ENCODE measurements at places on chromosomes 5 and 9.

GRCh38 chr9:107149756-107150155 lies 133.3 kb upstream of the RAD23B start:
- no peak for DNase-seq

DNA sequence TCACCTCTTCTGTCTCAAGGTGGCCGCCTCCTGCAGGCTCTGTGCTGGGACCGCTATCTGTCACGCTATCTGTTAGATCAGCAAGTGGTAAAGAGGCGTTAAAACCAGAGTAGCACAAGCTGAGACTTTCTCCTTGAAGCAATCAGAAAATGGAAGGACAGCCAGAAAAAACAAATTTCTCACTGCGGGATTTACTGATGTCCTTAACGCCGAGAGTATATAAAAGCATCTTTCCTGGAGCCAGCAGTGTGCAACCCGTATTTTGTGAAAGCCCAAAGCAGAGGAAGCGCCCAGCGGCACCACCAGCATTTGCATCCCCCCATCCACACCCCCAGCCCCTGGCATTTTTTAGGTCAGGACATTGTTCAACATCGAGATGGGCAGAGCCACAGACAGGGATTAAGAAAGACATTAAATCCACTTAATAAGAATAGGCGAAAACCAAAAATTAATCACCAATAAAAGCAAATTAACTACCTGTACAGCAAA lies 48.6 kb downstream of the DUSP1 start:
- no peak for DNase-seq

- peak; percentile 56 for DNase-seq
Observed at GRCh38 chr9:110047955-110048402, 160.0 kb downstream of the C9orf152 start.

GRCh38 chr9:33868440-33868973 lies 51.5 kb downstream of the UBE2R2 start:
- DNase-seq = no peak

GRCh38 chr9:103304797-103305196 lies 309.7 kb downstream of the CYLC2 start:
- no peak for DNase-seq

GRCh38 chr9:89501311-89501898 lies 3.5 kb upstream of the SEMA4D start:
- no peak for DNase-seq

- DNase-seq = no peak
Observed at GRCh38 chr5:96809921-96810320, 2.2 kb upstream of the ERAP1 start.

DNA sequence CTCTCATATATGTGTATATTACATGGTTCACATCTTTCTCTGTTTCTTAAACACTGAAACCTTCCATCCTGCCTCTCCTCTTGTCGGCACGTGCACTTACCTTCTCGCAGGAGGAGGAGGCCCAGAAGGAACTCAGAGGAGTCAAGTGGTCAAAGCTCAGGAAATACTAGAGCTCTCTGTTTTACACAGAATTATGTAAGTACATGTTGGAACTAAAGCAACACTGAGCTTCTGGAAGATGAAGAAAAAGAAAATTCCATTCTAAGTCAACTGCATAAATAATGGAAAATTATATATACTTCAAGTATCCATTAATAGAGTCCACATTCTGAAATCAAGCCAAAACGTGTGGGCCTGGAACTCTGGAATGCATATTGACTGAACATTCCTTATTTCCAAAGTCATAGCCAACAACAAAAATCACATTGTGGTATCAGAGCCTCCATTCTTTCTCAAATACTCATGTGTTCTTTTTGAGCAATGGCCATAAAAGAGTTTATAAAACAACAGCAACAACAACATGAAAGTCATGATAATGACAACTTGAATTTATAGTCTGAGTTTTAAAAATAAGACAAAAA lies 121.5 kb upstream of the RAI14 start:
- no peak for DNase-seq

DNA sequence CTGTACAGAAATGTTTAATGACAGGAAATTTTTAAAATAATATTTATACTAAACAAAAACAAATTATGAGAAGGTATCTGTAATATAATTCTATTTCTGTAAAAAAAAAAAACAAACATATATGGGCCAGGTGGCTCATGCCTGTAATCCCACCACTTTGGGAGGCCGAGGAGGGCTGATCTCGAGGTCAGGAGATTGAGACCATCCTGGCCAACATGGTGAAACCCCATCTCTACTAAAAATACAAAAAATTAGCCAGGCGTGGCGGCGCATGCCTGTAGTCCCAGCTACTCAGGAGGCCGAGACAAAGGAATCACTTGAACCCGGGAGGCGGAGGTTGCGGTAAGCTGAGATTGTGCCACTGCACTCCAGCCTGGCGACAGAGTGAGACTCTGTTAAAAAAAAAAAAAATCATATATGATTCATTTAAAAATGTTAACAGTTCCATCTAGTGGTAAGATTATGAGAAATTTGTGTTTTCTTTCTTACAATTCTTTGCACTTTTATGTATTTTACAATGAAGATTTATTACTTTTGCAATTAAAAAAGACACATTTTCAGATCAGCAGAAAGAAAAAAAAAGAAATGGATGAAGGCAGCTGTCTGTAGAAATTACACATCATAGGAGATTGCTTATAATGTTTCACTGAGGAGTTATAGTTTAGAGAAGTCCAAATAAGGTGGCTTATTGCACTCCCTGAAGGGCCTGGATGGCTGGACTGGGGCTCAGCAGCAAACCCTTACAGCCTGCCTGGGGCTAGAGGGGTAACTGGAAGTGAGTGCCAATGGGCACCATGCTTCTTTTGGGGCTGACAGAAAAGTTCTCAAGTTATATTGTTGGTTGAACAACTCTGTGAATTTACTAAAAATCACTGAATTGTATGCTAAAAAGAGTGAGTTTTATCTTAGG lies 20.3 kb downstream of the C9orf153 start:
- DNase-seq = no peak

DNA sequence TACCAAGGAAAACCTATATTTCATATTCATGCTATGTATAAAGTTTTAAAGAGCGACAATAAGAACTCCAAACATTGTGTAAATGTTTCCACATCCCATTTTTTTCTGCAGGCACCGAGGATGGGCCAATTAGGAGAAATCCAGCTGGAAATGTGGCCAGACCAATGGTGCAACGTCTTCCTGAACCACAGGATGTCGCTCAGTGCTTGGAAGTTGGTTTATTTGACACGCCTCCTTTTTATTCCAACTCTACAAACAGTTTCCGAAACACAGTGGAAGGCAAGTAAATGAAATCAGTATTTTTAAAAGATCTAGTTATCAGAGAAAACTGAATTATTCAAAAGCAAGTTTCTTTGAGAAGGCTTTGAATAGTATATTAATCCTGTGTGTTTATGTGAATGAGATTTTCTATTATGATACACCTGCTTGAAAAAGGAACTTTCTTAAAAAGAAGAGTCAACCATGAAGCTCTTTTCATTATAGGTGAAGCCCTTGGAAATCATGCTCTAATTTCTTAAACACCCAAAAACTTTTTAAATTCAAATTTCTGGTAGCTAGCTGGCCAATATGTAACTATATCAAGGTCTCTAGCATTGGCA lies 9.1 kb downstream of the TYRP1 start:
- peak; percentile 60 for DNase-seq

- peak; percentile 14 for DNase-seq
Observed at GRCh38 chr5:158451203-158451992, 592.5 kb upstream of the CLINT1 start.

DNA sequence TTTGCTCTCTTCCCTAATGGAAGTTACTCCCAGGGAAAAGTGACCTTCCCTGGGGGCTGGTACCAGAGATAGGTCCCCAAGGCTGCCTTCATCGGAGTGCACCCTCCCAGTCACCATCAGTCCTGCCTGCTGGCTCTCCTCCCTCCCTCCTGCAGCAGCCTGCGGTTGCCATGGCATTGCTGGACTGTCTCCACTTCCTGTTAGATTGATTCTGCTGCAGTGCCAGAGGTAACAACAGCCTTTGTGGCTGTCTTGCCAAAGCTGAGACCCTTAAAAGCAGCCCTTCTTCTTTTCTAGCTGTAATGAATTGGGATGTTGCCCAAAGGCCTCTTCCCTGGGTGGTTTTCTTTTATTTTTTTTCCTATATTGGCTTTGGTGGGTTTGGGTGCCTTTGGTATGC lies 78.1 kb upstream of the PRLR start:
- no peak for DNase-seq

DNA sequence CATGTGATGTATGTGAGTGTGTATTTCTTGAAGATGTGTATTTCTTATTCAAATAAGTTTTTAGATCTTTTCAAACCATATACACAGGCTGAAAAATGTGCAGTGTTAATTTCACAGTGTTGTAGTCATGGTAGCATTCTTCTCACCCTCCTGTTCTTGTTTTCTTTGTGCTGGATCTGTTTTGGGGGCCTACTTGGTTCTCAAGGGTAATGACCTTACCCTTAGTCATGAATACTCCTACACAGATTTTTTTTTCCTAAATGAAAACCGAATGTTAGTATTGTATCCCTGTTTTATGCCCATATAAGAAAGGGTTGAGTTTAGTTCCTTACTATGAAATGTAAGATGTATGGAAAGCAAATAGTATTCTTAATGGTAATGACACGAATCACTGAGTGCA lies 88.0 kb downstream of the SLC44A1 start:
- DNase-seq = no peak

DNA sequence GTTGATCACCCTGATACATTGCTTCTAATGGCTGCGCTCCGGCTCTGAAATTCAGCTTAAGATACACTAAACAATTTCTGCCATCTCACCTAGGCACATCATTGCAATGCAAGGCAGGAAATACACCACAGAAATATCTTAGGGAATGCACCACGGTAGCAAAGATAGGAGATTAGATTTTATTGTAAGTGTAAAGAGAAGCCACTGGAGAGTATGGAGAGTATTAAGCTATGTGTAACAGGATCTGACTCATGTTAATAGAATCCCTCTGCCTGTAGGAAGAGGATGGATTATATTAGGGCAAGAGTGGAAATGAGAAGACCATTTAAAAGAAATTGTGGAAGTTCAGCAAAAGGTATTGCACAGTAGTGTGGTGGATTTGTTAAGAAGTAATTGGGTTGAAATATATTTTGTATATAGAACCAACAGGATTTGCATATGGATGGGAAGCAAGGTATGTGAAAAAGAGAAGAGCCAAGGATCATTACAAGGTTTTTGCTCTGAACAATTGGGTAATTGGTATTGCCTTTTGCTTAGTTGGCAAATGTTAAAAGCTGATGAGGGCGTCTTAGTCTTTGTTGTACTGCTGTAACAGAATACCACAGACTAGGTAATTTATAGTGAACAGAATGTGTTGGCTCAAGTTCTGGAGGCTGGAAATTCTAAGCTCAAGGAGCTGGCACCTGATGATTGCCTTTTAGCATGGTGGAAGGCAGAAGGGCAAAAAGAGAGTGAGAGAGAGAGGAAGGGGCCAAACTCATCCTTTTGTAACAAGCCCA lies 636.1 kb downstream of the PSAT1 start:
- DNase-seq = no peak

- DNase-seq = no peak
Observed at GRCh38 chr5:150500905-150501304, 7.0 kb upstream of the NDST1 start.

DNA sequence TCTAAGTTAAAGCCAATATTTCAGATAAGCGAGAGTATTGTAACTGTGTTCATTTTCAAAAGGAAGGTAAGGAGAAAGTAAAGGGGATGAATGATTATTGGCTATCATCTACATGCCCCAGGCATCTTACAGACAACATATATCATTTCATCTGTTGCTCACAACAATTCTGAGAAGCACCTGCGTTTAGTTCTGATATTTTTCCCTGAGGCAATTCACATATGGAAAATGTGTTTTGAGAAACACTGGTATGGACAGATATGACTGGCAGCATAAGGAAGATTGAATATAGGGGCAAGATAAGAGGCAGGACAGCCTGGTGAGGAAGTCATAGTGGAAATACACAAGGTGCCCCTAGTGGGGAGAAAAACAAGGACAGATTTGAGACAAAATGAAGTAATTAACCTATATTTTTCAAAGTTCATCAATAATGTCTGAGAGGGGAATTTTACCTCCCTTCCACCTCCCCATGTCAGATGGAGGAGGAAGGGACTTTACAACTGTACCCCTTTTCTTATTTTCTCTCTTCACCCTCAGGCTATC lies 87.7 kb upstream of the TRIM32 start:
- no peak for DNase-seq

- DNase-seq = no peak
Observed at GRCh38 chr9:97787551-97787950, 65.5 kb upstream of the FOXE1 start.

DNA sequence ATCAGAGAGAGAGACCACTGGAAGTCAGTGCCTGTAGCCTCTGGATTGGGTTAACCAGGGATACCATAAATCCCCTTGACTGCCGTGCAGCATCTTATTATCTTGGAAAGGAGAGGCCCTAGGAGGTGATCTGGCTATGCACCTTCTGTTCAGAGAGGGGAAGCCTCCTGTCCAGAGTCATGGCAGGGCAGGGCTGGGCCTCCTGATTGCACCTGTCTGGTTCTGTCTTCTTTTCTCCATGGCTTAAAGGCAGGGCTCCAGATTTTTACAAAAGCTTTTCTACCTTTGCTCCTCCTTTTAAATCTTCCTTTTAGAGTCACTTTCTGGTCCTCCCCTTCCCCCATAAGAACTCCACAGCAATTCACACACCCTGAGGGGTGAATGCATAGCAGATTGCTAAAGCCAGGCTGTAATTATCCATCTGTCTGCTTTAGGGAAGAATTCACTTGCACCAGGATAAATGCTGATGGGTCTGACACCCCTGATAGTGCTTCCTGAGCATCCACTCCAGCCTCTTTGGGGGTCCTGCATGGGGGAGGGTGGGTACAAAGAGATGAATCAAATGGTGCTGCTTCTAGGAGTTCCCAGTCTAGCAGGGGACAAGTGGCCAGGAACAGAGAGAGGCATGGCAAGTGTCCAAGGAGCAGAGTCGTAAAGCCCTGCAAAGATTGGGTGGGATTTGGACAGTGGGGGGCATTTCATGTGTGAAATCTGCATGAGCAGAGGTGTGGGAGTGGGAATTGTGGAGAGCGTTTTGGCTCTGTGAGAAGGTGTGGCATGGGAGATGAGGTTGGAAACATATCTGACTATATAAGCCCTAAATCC lies 141.3 kb upstream of the ALDH1B1 start:
- no peak for DNase-seq

DNA sequence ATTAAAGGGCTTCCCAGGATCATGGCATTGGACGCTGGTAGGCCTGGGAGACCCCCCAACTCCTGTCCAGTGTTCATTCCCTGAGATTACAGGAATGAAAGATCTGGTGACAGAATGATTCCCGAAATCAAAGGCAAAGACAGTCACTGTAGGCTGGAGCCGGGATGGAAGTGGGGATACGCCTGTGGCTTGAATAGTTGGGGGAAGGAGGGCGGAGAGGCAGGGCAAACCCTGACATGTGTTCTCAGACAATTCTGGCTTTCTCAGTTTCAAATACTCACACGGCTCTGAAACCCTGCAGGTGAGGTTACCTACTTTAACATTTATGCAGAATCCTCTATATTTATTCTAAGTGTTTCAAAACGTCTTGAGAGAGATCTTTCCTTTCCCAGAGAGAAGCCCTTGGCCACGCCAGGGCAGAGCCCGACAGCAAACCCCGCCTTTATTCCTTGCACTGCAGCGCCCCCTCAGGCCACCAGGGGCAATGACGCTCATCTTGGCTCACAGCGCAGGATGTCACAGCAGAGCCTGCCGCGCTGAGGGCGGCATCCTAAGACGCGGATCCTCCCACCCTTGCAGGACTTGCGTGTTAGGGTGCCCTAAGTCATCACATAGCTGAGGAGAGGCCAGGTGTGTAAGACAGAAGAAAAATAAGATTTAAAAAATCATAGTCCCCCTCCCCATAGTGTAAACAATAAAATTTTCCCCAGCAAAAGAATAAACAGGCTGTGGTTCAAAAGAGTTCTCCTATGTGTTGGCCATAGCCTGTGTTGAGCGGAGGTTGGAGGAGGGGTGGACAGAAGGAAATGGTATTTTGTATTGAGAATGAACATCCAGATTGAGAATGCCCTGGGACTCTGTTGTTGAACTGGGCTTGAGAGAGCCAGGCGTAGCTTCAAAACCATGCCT lies 284.5 kb downstream of the NTRK2 start:
- DNase-seq = peak; percentile 77
